ENCODE measurements at places on chromosomes 6 and 20. TPM values are rescaled to one million over a fixed set of nuclear protein-coding genes. Genes with fewer than 3 reads are reported as not detected.

Gene SLC17A3
- not detected for total RNA-seq

Gene ORC3
- 21.3 TPM for total RNA-seq

Gene SCRT2
- not detected for total RNA-seq

Gene EYA2
- total RNA-seq = 0.14 TPM

Gene SALL4
- total RNA-seq = 0.28 TPM

Gene PRKN
- 1.1 TPM for total RNA-seq

Gene TUBB1
- under 0.01 TPM for total RNA-seq

Gene CASS4
- 0.09 TPM for total RNA-seq

Gene BTBD3
- total RNA-seq = 22.8 TPM

Gene RAE1
- 25.2 TPM for total RNA-seq

Gene DOP1A
- 26.5 TPM for total RNA-seq

Gene SLC22A2
- not detected for total RNA-seq

Gene BMP2
- 8.8 TPM for total RNA-seq

Gene LPA
- total RNA-seq = not detected

Gene BTNL2
- total RNA-seq = not detected

Gene SESN1
- 23.9 TPM for total RNA-seq

Gene GJA10
- total RNA-seq = not detected

Gene MEP1A
- total RNA-seq = not detected

Gene TGM3
- total RNA-seq = not detected

Gene ZFP64
- 23.9 TPM for total RNA-seq

Gene AKAP12
- 67.4 TPM for total RNA-seq

Gene RIPOR3
- total RNA-seq = 21.7 TPM

Gene RCAN2
- total RNA-seq = 3.7 TPM

Gene ASXL1
- 26.5 TPM for total RNA-seq

Gene C20orf144
- 0.09 TPM for total RNA-seq

Gene LY6G6C
- total RNA-seq = not detected

Gene PTPRA
- 27.9 TPM for total RNA-seq

Gene HBS1L
- 165 TPM for total RNA-seq

Gene RIN2
- total RNA-seq = 57.3 TPM

Gene GGTLC1
- not detected for total RNA-seq

Gene TPD52L1
- 9.7 TPM for total RNA-seq

Gene C6orf118
- total RNA-seq = not detected

Gene COL20A1
- total RNA-seq = not detected

Gene MRPL2
- total RNA-seq = 18.1 TPM

Gene MAN1A1
- 176 TPM for total RNA-seq

Gene SNAP91
- under 0.01 TPM for total RNA-seq

Gene BPIFB1
- total RNA-seq = not detected

Gene TFEB
- total RNA-seq = 1.8 TPM

Gene KIF25
- total RNA-seq = not detected

Gene IL17A
- total RNA-seq = not detected

Gene DCDC2
- total RNA-seq = 0.14 TPM

Gene RXRB
- 20.8 TPM for total RNA-seq

Gene ECHDC1
- total RNA-seq = 54.5 TPM

Gene CTCFL
- not detected for total RNA-seq

Gene THBS2
- 1,330 TPM for total RNA-seq

Gene TP53TG5
- under 0.01 TPM for total RNA-seq

Gene RSPH4A
- total RNA-seq = 0.09 TPM

Gene RIPPLY2
- 0.28 TPM for total RNA-seq

Gene KCNQ5
- 1.7 TPM for total RNA-seq

Gene BPIFA1
- total RNA-seq = not detected

Gene OXT
- 0.18 TPM for total RNA-seq

Gene EPPIN
- not detected for total RNA-seq

Gene OR2H2
- not detected for total RNA-seq

Data from smooth muscle cell of bladder (primary cell).